Fibroblast of lung (primary cell): ENCODE measurements at places on chromosomes 4 and X. TPM values are rescaled to one million over a fixed set of nuclear protein-coding genes. Genes with fewer than 3 reads are reported as not detected.

TMEM144 gene
- 2.3 and 4.6 TPM in 2 replicates for total RNA-seq

FANCB gene
- 6.4 and 7.3 TPM in 2 replicates for total RNA-seq

CENPE gene
- total RNA-seq = 1.5 and 8.6 TPM in 2 replicates

GAGE12F gene
- not detected in 2 replicates for total RNA-seq

SPATA18 gene
- 17.7 and 20.5 TPM in 2 replicates for total RNA-seq

HS3ST1 gene
- total RNA-seq = not detected in 2 replicates
